ENCODE measurements at places on chromosomes 1 and 21.

GRCh38 chr1:178277793-178278530 is 184.1 kb downstream of the RASAL2 start:
- DNase-seq: no peak

DNA sequence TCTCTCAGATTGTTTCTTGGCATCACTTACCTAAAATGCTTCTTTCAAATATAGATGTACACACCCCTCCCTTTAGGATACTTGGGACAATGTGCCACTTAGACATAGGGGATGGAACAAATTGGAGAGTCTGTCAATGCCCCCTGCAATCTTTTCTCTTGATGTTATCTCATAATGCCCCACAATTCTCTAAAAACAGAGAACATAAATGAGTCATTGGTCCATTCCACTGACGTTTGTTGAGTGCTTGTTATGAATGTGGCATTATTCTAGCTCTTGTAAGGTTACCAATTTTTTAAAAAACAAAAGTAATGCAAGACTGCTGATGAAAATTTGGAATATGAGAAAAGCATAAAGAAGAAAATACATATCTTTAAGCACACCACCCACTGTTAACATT is 5.6 kb upstream of the SMIM11 start:
- DNase-seq: no peak

DNA sequence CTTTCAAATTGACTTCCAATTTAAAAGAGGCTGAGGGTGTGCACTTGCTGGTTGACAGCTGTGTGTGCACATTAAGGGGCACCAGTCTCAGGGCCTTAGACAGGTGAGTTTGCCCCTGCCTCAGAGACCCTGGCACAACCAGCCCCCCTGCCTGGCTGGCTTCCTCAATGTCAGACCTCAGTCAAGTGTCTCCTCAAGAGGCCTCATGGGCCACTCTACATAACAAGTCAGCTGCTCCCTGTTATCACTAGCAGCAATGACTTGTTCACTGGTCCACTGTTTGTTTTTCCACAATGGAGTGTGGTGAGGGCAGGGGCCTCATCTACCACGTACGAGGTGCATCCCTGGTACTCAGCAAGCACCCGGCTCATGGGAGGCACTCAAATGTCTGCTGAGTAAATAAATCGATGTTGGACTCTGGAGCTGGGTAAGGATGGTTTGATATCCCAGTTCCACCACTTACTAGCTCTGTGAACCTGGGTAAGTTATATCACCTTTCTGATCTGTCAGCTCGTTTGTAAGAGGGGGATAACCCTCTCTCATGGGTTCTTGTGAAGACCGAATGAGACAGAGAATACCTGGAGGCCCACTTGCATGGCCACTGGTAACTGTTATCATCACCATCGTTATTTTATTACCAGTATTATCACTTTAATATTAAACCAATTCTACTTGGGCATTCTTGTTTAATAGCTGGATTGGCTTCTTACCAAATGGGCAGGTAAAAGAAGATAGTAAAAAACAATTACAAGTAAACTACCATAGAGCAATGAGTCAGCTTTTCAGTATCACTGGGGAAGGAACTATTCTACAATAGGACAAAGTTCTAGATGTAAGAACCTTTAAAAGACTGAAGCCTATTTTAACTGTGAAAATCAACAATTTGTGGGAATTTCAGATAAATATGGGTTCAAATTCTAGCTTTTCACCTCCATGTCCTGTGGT is 64.6 kb downstream of the SLC66A1 start:
- DNase-seq: no peak

GRCh38 chr1:174135211-174135610 is 24.1 kb upstream of the RABGAP1L start:
- no peak for DNase-seq

GRCh38 chr1:194829492-194829891 is 1643.1 kb upstream of the B3GALT2 start:
- no peak for DNase-seq

DNA sequence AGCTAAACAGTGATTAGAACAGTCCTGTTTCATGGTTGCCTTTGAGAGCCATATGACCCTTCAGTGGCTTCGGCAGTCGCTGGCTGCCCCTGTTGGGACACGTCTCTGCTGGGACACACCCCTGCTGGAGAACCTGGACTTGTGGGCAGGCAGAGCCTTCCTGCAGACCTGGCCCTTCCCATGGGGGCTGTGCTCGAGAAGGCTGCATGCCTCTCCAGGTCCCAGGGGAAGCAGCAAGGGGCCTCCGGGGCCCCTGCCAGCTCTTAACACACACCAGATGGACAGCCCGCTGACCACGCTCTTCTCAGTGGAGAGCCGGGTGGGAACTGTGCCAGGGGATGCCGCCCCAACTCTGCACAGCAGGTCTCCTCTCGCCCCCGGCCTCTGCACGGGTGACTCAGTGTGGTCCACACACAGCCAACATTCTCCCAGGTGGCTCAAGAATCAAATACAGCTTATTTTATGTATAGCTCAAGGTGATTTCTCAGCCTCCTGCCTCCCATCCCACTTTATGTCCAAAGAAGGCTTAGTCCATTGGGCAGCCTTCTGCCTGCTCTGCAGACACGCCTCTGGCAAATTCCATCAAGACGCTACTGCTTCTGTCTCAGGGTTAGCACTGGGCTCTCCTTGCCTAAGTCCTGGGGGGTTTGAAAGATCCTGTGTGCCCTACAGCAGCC is 450.8 kb downstream of the KIF26B start:
- DNase-seq: no peak

- no peak for DNase-seq
Observed at GRCh38 chr1:34910425-34910824, 19.0 kb downstream of the DLGAP3 start.

- no peak for DNase-seq
Observed at GRCh38 chr1:66403007-66403731, 130.8 kb upstream of the SGIP1 start.

- peak; percentile 75 for DNase-seq
Observed at GRCh38 chr1:21607549-21608529, 61.3 kb downstream of the RAP1GAP start.

DNA sequence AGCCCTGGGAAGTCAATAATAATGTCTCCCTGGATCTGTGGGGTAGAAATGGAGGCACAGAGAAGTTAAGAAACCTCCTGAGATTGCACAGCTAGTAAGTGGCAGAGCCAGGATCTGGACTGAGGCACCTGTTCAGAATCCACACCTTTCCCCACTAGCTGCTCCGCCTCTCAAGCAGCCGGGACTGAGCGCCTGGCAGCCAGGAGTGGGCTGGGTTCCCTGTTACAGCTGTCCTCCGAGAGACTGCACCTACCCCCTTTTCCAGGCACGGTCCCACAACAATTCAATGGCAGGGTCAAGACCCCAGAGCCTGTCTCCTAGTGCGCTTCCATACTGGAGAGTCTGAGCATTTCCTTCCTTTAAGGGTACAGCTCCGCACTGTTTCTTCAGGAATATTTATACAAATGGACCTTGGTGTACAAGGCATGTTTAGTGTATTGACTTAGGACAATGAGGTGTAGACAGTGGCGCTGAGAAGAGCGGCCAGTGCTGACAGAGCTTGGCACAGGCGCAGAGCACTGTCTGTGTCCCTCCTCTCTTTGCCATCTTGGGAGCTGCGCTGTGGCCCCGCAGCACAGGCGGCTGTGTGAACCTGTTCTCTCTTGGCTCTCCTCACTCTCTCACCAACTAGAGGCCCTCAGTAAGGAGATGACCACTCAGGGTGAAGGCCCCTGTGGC is 24.4 kb downstream of the GRHL3 start:
- no peak for DNase-seq

DNA sequence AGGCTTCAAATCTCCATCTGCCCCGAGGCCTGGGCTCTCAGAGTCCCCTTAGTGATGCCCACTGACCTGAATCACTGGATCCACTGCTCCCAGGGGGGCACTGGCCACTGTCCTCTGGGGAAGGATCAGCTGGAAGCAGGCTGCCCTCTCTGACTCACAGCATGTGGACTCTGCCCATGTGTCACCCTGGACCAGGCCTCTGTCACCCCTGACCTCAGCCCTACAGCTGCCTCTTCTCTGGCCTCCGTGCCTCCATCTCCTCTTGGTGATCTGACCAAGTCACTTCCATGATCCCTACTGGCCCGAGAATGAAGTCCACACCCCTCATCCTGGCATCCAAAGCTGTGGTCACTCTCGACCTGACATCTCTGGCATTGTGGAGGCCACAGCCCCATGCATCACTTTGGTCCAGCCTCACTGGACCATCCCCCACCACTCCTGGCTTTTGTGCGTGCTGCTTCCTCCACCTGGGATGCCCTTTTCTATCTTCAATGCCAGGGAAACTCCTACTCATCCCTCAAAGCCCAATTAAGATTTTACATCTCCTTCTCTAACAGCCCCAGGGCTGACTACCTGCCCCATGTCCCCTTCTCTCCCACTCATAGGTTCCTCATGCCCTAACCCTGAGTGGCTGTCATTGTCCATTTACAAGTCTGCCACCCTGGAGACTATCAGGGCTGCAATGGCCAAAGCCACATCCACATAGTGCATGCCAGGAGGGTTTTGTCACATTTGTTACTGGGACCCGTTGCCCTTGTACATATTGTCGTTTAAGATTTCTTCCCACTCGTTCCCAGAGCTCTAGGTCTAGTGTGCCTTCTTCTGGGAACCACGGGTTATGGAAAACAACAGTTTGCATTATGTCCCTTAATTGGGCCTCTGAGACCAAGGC is 685.0 kb downstream of the MATN1 start:
- no peak for DNase-seq

DNA sequence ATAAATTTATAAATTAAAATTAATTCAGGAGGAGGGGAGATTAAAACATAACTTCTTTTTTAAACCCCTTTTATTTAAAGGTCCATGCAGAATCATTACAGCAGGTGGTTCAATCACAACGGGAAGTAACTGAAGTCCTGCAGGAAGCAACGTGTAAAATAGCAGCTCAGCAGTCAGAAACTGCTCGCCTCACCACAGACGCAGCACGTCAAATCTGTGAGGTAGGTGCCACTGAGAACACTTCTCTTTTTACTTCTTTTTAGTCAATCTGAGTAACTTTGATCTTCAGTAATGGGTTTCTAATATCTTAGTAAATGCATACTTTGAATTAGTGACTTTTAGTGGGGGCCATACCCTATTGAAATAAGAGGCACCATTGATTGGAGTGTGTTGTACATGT is 87.0 kb downstream of the CEP350 start:
- no peak for DNase-seq

DNA sequence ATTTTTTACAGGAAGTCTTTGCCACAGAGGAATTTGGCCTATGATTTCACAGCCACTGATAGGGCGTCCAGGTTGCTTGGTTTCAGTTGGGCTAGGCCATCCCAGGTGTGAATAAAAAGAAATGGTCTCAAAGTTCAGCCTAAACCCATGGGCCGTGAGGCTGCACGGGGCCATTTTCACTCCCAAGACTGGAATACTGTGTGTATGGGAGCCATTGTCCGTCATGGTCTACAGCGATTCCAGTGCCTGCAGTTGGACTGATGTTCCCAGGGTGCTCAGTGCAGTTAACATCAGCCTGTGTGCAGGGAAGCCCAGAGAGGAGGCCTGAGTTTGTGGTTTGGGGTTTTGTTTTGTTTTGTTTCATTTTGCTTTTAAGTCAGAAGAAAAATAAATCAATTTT is 133.2 kb downstream of the ADSS2 start:
- no peak for DNase-seq

GRCh38 chr1:180165509-180166435 is 11.1 kb downstream of the QSOX1 start:
- no peak for DNase-seq

GRCh38 chr1:119873135-119874015 is 22.9 kb downstream of the ADAM30 start:
- no peak for DNase-seq

- no peak for DNase-seq
Observed at GRCh38 chr1:74733604-74734484, 892 bp downstream of the TYW3 start.

GRCh38 chr1:149917571-149918144 is at the start of gene SV2A:
Gene SV2A, minus strand, starts transcription at chr1:149917844. Its CDS starts 4,004 bp downstream, at chr1:149913840.
- DNase-seq: no peak

GRCh38 chr1:41486371-41487125 is 2.1 kb upstream of the EDN2 start:
- DNase-seq: no peak

- DNase-seq: no peak
Observed at GRCh38 chr1:76510672-76511557, 356.4 kb upstream of the ST6GALNAC5 start.

- no peak for DNase-seq
Observed at GRCh38 chr1:62336638-62336994, 17.4 kb upstream of the KANK4 start.

- DNase-seq: peak; percentile 44
Observed at GRCh38 chr1:201145132-201145531, 9.1 kb downstream of the TMEM9 start.

- DNase-seq: peak; percentile 78
Observed at GRCh38 chr1:1624443-1625403, 7.2 kb upstream of the MMP23B start.

DNA sequence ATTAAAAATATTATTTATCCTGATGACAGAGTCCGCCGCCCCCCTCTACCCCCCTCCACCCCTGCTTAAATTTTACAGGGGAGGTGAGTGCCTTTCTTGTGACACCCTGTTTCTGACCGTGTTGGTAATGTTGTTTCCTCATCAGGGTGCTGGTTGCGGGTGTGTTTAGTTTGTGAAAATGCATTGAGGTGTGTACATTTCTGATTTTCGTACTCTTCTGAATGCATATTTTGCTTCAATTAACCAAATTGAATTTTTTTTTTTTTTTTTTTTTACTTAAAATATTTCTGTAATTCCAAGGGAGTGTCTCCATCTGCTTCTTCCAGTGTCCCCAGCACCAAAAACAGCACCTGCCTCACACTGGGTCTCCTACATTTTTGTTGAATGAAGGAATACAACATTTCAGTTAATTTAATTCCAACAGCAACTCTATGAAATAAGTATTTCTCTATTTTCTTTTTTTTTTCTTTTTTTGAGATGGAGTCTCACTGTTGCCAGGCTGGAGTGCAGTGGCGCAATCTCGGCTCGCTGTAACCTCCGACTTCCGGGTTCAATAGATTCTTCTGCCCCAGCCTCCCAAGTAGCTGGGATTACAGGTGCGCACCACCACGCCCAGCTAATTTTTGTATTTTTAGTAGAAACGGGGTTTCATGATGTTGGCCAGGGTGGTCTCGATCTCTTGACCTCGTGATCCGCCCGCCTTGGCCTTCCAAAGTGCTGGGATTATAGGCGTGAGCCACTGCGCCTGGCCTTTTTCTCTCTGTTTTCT is 5.6 kb upstream of the SLC2A1 start:
- DNase-seq: no peak

- DNase-seq: no peak
Observed at GRCh38 chr1:65195495-65196417, 47.8 kb downstream of the AK4 start.

- DNase-seq: no peak
Observed at GRCh38 chr1:71834601-71835441, 447.5 kb downstream of the NEGR1 start.

DNA sequence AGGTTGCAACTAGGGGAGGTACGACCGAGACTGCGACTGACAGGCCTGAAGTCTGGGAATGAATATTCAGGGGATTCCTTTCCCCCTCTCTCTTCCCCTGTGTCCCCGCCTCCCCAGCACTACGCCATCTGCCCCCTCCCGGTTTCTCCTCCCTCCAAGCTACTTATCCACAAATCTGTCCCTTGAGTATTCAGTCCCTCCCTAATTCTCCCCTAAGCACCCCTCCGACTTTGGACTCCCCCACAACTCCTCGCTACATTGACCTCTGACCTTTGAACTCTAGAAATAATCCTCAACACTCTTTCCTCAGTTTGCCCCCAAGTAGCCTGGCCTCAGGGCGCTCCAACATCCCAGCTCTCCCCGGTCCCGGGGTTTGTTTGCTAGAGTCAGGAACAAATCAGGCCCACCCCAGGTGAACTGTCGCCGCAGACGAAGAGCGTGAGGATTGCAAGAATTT is 393 bp downstream of the LYSMD1 start:
- DNase-seq: peak; percentile 82
